Hepatocyte (in vitro differentiated cells): ENCODE measurements at places on chromosomes 3 and 15.

GRCh38 chr3:37580237-37580636, 281.4 kb upstream of the CTDSPL start:
- peak; percentile 15 for DNase-seq

GRCh38 chr3:14925729-14926591, 21.4 kb upstream of the NR2C2 start:
- peak; percentile 83 for DNase-seq

DNA sequence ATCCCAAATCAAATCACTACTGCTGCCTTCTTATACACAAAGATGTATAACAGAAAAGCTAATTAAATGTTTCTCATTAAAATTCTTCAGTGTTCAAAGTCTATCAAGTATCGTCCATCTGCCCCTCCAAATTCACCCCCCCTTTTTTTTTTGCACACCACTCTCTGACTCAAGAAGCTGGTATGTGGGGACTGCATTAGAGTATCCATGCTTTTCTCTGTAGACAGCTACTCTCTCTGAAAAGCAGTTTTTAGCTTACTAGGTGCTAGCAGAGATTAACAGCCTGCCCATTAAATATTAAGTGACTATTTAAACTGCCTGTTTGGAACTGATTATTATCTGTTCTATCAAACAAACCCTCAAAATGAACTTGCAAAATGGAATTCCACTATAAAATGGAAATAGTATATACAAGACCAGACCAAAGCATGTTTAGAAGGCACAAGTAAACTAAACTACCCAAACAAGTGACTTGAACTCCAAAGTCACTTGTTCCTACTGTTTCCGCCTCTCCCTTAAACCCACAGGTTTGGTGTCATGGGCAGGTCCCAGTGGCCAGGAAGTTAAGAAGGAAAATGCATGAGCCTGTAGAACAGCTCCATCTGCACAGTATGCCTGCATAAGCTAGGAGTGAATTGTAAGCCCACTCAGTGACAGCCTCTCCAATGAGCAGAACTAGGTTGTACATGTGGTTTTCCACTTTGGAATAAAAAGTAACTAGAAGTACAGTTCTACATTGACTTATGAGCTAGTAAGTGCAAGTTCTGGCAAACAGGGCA, 32.5 kb downstream of the GBE1 start:
- DNase-seq, result no peak

GRCh38 chr3:112038863-112039262, 4.3 kb downstream of the TMPRSS7 start:
- no peak for DNase-seq

GRCh38 chr3:64272842-64273241, 47.6 kb upstream of the PRICKLE2 start:
- DNase-seq, result no peak

GRCh38 chr15:70526221-70526973, 237.0 kb downstream of the UACA start:
- peak; percentile 82 for DNase-seq

- no peak for DNase-seq
Measured at GRCh38 chr15:84736375-84736774, 12.0 kb upstream of the ZNF592 start.

- no peak for DNase-seq
Measured at GRCh38 chr3:51176923-51177322, 208.2 kb upstream of the MANF start.

GRCh38 chr15:30885814-30886213, 17.9 kb upstream of the FAN1 start:
- peak; percentile 38 for DNase-seq

GRCh38 chr3:72449551-72449950, 398.7 kb downstream of the SHQ1 start:
- DNase-seq, result no peak

DNA sequence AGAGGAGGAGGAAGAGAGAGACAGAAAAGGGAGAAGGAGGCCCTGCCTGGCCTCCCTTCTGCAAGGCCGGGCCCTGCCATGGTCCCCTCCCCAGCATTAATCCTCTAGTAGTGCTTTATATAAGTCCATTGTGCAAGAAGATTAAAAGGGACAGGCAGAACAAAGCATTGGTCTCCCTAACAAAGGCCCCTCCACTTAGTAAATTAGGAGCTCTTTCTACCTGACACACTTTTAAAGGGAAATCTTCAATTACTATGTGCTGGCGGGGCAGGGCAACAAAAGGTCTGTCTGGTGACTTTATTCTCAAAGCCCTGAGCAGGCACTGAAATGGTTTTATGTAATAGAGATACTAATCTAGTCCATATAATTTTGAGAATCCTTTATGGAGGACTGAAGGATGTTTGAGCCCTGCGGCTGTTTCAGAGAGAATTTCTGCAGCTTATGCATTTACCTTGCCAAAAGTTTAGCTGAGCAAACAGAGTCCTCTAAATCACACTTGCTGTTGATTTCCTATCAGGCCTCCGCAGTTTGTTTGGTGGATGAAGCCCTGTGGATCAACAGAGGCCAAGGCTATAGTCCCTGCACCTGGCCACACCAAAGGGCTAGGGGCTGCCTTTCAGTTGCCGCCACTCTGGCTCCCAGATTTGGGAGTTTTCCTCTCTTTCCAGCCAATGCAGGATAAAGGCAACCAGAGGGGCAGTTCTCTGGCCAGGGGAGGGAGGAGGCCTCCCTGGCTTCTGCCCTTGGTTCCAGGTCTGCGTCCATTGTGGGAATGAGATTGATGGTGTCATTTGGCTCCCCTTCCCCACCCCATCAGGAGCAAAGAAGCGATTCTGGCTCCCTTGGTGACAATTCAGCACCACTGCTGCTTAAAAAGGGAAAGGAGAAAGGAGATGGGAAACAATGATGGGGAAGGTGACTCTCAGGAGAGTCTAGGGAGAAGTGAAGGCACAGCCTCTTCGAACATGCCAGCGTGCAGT, 148.0 kb downstream of the MEGF11 start:
- DNase-seq, result no peak

- DNase-seq, result no peak
Measured at GRCh38 chr3:47419083-47420043, 38.5 kb downstream of the PTPN23 start.

- no peak for DNase-seq
Measured at GRCh38 chr3:178969004-178969700, 102.5 kb downstream of the ZMAT3 start.

DNA sequence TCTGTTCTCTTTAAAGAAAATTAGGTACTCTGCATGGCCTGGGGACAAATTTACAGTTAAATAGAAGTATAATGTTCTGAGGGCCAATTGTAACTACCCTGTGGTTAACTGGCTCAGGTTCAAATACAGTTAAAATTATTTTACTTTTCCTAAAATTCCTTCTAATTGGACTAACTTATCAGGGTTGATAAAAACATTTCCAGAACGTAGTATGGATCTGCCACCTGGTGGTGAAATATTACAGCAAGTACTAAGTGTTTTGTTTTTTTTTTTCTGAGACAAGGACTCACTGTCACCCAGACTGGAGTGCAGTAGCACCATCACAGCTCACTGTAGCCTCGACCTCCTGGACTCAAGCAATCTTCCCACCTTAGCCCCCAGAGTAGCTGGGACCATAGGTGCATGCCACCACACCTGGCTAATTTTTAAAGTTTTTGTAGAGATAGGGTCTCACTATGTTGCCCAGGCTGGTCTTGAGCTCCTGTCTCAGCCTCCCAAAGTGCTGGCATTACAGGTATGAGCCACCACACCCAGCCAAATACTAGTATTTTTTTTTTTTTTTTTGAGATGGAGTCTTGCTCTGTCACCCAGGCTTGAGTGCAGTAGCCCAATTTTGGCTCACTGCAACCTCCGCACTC, 29.2 kb downstream of the NEO1 start:
- DNase-seq, result peak; percentile 69

GRCh38 chr3:184636741-184637316, 75.0 kb downstream of the MAGEF1 start:
- DNase-seq, result peak; percentile 89

DNA sequence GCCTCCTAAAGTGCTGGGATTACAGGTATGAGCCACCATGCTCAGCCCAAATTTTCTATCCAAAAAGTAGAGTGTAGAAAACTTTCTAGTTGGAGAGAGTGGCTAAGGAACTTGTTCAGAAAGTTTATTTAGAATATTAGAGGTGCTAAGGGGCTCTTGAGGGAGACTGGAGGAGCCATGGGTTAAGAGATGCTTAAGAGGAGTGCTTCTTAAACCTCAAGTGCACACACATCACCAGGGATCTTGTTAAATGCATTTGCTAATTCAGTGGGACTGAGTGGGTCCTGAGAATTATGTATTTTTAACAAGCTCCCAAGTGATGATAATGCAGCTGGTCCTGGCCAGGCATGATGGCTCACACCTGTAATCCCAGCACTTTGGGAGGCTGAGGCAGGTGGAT, 29.7 kb upstream of the SLMAP start:
- no peak for DNase-seq

GRCh38 chr3:65406470-65406869, 632.2 kb downstream of the MAGI1 start:
- peak; percentile 17 for DNase-seq

GRCh38 chr3:187639927-187640568, 30.1 kb downstream of the SST start:
- DNase-seq, result no peak

DNA sequence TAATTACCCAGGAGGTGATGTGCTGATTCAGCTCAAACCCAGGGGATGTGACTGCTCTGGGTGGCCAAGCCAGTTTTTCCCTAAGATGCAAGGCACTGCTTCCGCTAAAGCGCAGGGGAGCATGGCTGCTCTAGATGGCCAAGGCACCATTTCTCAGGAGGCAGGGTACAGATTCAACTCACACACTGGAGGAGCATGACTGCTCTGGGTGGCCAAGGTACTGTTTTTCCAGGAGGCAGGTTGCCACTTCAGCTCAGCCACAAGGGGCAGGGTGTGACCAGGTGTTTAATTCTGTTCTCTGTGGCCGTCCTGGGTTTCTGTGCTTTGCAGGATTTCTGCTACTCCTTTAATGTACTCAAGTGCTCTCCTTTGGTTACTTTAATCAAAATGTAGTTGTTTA, 659.3 kb upstream of the ARRDC4 start:
- no peak for DNase-seq

- DNase-seq, result no peak
Measured at GRCh38 chr15:65311760-65312159, 7.3 kb downstream of the RNU5B-1 start.

DNA sequence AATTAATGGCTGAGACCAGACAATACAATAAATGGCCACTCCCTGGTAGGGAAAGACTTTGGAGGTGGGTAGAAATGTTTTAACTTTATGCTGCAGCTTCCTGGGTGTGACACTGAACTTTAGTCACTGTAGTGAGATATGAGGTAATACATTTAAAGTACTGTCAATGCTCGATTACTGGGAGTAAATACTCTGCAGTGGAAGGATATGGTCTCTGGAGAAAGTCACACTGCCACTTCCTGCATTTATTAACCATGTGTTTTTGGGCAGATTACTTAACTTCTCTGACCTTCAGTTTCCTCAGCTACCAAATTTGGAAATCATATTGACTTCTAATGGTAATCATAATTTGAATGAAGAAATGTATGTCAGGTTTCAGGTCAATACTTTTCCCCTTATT, 317.1 kb upstream of the TGFBR2 start:
- peak; percentile 33 for DNase-seq

GRCh38 chr3:182412066-182412465, 381.2 kb upstream of the ATP11B start:
- DNase-seq, result no peak

DNA sequence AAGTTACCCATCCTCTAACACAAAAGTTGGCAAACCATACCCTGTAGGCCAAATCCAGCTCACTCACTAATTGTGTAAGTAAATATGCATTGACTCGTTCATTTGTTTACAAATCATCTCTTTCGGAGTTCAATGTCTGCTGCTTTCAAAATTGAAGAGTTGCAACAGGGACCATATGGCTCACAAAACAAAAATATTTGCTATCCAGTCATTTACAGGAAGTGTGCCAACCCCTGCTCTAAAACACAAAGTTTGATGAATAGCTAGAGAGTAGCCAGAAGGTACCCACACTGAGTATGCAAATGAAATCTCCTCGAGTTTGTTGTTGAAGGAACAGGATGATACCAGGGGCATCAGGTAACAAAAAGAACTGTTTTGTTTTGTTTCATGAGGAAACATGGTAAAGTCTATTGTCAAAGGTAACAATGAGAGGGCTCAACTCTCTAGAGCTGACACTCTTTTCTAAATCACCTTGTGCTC, 236.2 kb upstream of the THBS1 start:
- DNase-seq, result no peak

DNA sequence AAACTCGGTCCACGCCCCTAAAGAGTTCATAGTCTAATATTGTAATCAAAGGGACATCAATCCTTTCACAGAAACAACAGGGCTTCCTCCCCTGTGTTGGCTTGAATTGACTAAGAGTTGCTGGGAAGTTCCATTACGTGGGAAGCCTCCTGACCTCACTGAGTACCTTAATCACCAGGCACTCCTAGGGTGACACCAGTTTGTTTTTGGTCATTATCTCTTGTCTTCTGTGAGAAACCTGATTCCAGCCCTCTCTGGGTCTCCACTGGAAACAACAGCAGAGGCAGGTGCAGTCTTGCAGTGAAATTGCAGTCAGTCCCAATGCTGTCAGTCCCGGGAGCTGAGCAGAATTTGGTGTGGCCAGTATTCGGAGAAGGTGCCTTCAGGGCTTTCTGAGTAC, 55.4 kb downstream of the BOC start:
- DNase-seq, result no peak

GRCh38 chr15:40936709-40937666, 7.8 kb downstream of the DLL4 start:
- no peak for DNase-seq

GRCh38 chr15:67385971-67386370, 131.4 kb downstream of the IQCH start:
- no peak for DNase-seq

DNA sequence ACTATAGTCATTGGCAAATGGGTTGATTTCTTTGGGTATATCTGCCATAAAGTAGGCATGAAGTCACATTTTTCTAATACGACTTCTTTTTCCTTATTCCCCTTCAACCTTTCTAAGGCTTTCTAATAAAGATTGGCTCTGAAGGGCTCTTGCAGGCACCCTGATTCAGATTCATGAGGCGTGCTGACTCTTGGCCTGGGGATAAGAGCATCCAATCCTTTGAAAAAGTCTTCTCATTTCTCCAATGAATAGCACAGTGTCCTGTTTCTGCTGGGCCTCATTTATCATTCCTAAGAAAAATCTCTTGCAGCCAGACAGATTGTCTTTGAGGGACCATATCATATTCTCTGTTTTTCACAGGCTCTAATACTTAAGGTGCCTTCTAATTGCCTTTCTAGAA, 32.3 kb upstream of the BNIP2 start:
- DNase-seq, result no peak

DNA sequence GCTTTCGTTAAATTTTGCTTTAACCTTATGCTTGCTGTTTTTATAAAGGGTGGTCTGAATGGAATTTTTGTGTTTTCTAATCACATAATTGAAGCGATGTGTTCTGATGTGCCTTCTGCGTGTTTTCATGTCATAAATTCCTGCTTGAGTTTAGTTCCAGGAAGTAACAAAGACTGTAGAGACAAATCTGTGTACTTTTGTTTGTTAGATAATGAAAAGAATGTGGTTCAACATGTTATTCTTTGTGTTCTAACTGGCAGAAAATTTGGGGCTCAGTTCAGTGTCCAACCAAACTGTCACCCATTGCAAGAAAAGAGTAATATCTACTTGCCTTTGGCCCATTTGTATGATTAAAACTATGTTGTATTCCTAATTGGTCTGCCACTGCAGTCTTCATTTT, 324.0 kb downstream of the DIPK2A start:
- no peak for DNase-seq

GRCh38 chr15:83431521-83431920, 15.6 kb upstream of the SH3GL3 start:
- DNase-seq, result no peak
